ENCODE measurements at places on chromosomes 11 and 22. TPM values are rescaled to one million over a fixed set of nuclear protein-coding genes. Genes with fewer than 3 reads are reported as not detected.

The RAG1 gene
- total RNA-seq, result 0.65 TPM

The SVIP gene
- 26.7 TPM for total RNA-seq

The KCNJ1 gene
- not detected for total RNA-seq

The DUSP8 gene
- 21.7 TPM for total RNA-seq

The APIP gene
- total RNA-seq, result 19.8 TPM

The RFPL3 gene
- total RNA-seq, result not detected

The KRTAP5-11 gene
- not detected for total RNA-seq

The ACTN3 gene
- 0.15 TPM for total RNA-seq

The OR5P2 gene
- not detected for total RNA-seq

The MMP8 gene
- total RNA-seq, result not detected

The HEPACAM gene
- total RNA-seq, result 5.4 TPM

The SLCO2B1 gene
- total RNA-seq, result 49.0 TPM

The RAB3IL1 gene
- 21.8 TPM for total RNA-seq

The MLC1 gene
- total RNA-seq, result 0.29 TPM

The INS gene
- total RNA-seq, result not detected

The MIF gene
- total RNA-seq, result 292 TPM

The ADORA2A gene
- total RNA-seq, result 6.0 TPM

The HBB gene
- 77.3 TPM for total RNA-seq

The MFNG gene
- total RNA-seq, result 17.4 TPM

The ARHGAP32 gene
- total RNA-seq, result 8.9 TPM

The BIRC3 gene
- total RNA-seq, result 7.0 TPM

The SF1 gene
- 154 TPM for total RNA-seq

The INSC gene
- total RNA-seq, result 0.41 TPM

The MAPK1 gene
- total RNA-seq, result 104 TPM

The PGR gene
- 6.5 TPM for total RNA-seq

The SPA17 gene
- total RNA-seq, result 3.5 TPM
